ENCODE measurements at places on chromosomes 5 and 9. TPM values are rescaled to one million over a fixed set of nuclear protein-coding genes. Genes with fewer than 3 reads are reported as not detected.

GRCh38 chr5:13692172-13692571, 252.3 kb downstream of the DNAH5 start:
- no peak for DNase-seq
- H3K27ac ChIP-seq, result no peak overlapping the region
- H3K4me3 ChIP-seq, result no peak overlapping the region
- no peaks in the 10 kb centered on the region for H3K36me3 ChIP-seq

GRCh38 chr5:90386099-90386710, 23.4 kb downstream of the CETN3 start:
- no peaks in the 10 kb centered on the region for H3K27me3 ChIP-seq
- DNase-seq, result no peak
- no peak overlapping the region for H3K4me3 ChIP-seq

Gene SVEP1
- 71.6 TPM for total RNA-seq

- no peak for DNase-seq
- H3K27me3 ChIP-seq, result no peaks in the 10 kb centered on the region
- peak overlapping the region; percentile 76 for H3K27ac ChIP-seq
- peak overlapping the region; percentile 40 for H3K4me3 ChIP-seq
- H3K36me3 ChIP-seq, result peaks cover 22% of the 10 kb centered on the region
- H3K4me1 ChIP-seq, result peaks cover 11% of the 10 kb centered on the region
Observed at GRCh38 chr9:130235558-130236435, 29.8 kb upstream of the HMCN2 start.

Gene CCDC171
- total RNA-seq, result 1.3 TPM

- H3K27me3 ChIP-seq, result no peaks in the 10 kb centered on the region
- no peak overlapping the region for H3K27ac ChIP-seq
- H3K4me3 ChIP-seq, result no peak overlapping the region
- H3K4me1 ChIP-seq, result no peaks in the 10 kb centered on the region
- no peak for DNase-seq
Observed at GRCh38 chr5:148012801-148013200, 51.0 kb upstream of the SPINK5 start.

Gene PLPP1
- 259 TPM for total RNA-seq

DNA sequence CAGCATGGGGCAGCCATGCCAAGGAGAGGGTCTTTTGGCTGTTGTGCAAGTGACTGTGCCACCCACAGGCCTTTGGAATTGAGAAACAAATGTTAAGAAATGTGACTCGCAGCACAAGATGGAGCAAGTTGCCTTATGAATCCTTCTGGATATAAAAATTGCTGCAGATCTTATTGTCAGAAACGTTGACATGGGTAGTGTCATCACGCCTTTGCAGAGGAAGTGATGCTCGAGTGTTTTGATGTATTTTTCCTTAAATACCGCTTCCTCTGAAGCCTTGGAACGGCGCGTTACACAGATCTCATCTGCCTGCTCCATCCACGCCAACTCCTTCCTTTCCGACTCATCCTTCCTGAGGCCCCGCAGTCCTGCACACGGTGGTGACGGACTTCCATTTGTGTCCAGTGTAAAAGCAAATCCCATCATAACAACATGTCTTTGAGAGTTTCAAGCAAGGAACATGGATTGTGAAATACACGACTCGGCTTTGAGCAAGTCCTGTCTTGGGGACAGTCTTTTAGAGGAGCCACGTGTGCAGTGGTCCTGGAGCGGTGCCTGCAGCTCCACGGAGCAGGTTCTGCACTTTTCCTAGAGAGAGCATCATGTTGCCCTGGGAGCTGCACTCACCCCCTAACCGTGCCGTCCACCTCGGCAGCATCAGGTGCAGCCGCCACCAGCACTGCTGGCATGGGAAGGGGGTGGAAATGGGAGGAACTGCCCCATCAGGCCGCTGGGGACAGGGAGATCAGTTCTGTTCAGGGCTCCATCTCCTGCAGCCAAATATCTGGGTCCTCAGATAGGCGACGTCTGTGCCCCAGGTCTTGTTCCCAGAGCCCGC, 15.1 kb downstream of the ROPN1L start:
- H3K4me3 ChIP-seq, result no peak overlapping the region
- H3K4me1 ChIP-seq, result peaks cover 16% of the 10 kb centered on the region
- peaks cover 11% of the 10 kb centered on the region for H3K27me3 ChIP-seq
- no peak overlapping the region for H3K27ac ChIP-seq
- no peak for DNase-seq
- no peaks in the 10 kb centered on the region for H3K36me3 ChIP-seq

DNA sequence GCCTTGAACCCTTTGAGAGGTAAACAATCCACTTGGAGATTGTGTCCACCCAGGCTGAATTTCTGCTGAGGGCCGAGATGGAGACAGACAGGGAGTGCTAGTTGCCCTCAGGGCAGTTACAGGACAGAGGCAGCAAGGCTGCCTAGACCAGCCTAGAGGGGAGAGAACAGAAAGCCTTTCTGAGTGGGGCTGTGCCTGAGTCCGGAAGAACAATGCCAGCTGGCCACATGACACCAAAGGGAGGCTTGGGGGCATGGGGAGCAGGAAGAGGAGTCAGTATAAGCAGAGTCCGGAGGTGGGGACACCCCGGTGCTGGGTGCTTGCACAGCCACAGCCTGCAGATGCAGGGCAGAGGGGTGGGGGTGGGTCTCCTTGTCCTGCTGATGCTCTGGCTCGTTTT, 145.7 kb downstream of the CFAP90 start:
- H3K27ac ChIP-seq, result no peak overlapping the region
- no peaks in the 10 kb centered on the region for H3K4me1 ChIP-seq
- H3K27me3 ChIP-seq, result no peaks in the 10 kb centered on the region
- no peak overlapping the region for H3K4me3 ChIP-seq

GRCh38 chr5:19555876-19556275, 432.1 kb downstream of the CDH18 start:
- H3K4me1 ChIP-seq, result no peaks in the 10 kb centered on the region
- no peaks in the 10 kb centered on the region for H3K27me3 ChIP-seq
- no peak overlapping the region for H3K4me3 ChIP-seq
- no peak overlapping the region for H3K27ac ChIP-seq
- no peak for DNase-seq
- no peaks in the 10 kb centered on the region for H3K36me3 ChIP-seq

DNA sequence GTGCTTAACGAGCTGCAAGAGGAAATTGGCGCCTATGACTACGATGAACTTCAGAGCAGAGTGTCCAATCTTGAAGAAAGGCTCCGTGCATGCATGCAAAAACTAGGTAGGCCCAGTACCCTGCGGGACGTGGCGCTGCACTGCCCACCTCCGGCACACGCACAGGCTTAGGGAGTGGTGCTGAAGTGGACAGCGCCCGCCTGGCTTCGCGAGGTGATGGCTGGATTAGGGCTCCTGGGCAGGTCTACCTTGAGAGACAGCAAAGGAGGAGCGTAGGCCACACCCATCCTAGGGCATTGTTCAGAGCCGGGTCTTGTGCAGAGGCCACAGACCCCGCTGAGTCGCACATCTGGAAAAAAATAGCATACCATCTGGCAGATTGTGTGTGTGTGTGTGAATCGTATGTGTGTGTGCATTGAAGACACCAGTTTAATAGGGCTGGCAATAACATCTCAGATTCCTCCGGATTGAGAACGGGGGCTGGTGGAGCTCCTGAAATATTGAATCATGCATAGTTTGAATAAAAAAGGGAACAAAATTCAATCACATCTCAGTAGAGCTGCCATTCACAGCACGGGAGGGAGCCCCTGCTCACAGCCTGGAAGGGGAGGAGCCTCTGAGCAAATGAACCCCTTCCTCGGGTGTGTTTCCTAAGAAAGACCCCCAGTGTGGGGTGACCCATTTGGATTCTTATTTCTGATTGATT, 11.1 kb downstream of the OLFM1 start:
- DNase-seq, result no peak
- no peak overlapping the region for H3K27ac ChIP-seq
- H3K27me3 ChIP-seq, result no peaks in the 10 kb centered on the region
- H3K4me1 ChIP-seq, result peaks cover 15% of the 10 kb centered on the region

DNA sequence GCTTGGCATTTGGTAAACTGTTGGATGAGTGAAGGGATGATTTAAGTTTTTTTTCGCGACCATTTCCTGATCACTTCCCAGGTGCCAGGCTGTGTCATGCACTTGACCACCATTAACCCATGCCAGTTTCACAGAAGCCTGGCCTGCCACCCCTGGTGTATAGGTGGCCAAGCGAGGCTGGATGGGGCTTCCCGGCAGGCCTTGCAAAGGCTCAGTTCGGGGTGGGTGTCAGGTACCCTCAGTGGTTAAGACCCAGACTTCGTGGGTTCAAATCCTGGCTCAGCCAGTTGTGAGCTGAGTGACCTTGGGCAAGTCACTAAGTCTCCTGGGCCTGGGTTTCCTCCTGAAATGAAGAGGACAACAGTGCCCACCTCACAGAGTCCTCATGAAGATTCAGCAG, 2.3 kb downstream of the MED22 start:
- H3K4me1 ChIP-seq, result peaks cover 25% of the 10 kb centered on the region
- peak overlapping the region; percentile 90 for H3K27ac ChIP-seq
- DNase-seq, result no peak
- H3K36me3 ChIP-seq, result peaks cover 72% of the 10 kb centered on the region

- H3K4me3 ChIP-seq, result no peak overlapping the region
- H3K4me1 ChIP-seq, result no peaks in the 10 kb centered on the region
- H3K27me3 ChIP-seq, result no peaks in the 10 kb centered on the region
- H3K27ac ChIP-seq, result no peak overlapping the region
- H3K36me3 ChIP-seq, result no peaks in the 10 kb centered on the region
- DNase-seq, result no peak
Observed at GRCh38 chr9:101758304-101758930, 20.0 kb upstream of the GRIN3A start.

GRCh38 chr5:69432412-69433206, 17.7 kb downstream of the MARVELD2 start:
- DNase-seq, result no peak
- no peak overlapping the region for H3K27ac ChIP-seq
- H3K36me3 ChIP-seq, result no peaks in the 10 kb centered on the region
- H3K4me3 ChIP-seq, result no peak overlapping the region

GRCh38 chr5:99061711-99062110, 132.9 kb upstream of the CHD1 start:
- no peak for DNase-seq
- H3K36me3 ChIP-seq, result no peaks in the 10 kb centered on the region
- no peak overlapping the region for H3K27ac ChIP-seq
- peaks cover 5% of the 10 kb centered on the region for H3K27me3 ChIP-seq

DNA sequence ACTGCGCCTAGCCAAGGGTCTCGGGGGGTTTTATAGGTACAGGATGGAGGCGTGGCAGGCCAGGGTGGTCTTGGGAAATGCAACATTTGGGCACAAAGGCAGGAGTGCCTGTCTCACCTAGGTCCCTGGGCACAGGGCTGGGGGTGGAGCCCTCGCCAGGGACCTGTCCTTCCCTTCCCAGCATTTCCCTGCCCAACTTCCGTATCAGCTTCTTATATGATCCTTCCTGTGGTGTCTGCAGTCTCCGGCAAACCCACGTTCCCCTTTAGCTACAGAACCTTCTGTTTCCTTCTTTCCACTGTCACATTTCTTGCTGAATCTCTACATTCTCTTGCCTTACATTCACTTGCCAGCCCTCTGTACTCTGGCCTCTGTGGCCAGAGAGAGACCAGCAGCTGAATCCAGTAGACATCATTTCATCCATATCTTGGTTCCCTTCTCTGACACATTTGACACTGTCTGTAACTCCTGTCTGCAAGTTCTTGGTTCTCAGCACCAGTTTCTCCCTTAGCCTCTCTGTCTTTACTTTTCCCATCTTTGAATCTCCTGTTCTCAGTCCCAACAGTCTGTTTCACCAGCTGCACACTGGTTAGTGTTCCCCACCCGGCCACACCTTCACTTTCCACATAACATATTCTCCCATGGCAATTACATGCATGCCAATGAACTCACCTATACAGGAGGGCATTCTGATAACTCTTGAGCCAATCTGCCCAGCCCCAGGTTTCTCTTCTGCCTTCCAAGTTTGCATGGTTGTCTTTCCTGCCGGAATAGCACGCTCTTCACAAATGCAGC, 134.7 kb upstream of the ZNF608 start:
- no peaks in the 10 kb centered on the region for H3K36me3 ChIP-seq
- peaks cover 7% of the 10 kb centered on the region for H3K4me1 ChIP-seq
- H3K4me3 ChIP-seq, result no peak overlapping the region

DNA sequence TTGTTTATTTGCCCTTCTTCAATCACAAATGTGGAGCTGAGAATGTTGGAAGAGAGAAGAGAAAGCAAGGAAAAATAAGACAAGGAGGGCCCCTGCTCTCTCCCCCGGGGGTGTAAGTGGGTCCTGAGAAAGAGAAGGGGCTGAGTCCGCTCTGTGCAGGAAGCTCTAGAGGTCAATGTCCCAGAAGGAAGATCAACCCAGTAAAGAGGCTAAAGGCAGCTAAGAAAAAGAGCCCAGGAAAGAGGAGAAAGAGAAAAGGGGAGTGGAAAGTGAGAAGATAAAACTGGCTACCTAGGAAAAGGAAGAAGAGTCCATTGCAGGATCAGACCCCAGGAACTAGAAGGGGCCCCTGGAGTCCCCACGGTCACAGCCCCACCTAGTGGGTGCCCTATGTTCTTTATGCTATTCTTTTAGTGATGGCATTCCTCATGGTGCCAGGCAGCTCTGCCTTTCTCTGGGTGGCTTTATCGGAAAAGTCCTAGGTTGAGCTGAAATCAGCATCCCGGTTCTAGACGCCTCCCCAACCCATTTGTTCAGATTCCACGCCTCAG, 583.4 kb downstream of the ACTL7B start:
- no peaks in the 10 kb centered on the region for H3K36me3 ChIP-seq
- DNase-seq, result no peak
- no peaks in the 10 kb centered on the region for H3K27me3 ChIP-seq
- peaks cover 13% of the 10 kb centered on the region for H3K4me1 ChIP-seq
- H3K4me3 ChIP-seq, result peak overlapping the region; percentile 17

- no peaks in the 10 kb centered on the region for H3K36me3 ChIP-seq
- no peak overlapping the region for H3K27ac ChIP-seq
- no peak for DNase-seq
- no peak overlapping the region for H3K4me3 ChIP-seq
- no peaks in the 10 kb centered on the region for H3K27me3 ChIP-seq
- H3K4me1 ChIP-seq, result no peaks in the 10 kb centered on the region
Observed at GRCh38 chr5:55771175-55771655, 33.4 kb downstream of the DDX4 start.

Gene TEX48
- not detected for total RNA-seq

- no peaks in the 10 kb centered on the region for H3K36me3 ChIP-seq
- H3K27me3 ChIP-seq, result peaks cover 42% of the 10 kb centered on the region
- no peaks in the 10 kb centered on the region for H3K4me1 ChIP-seq
- no peak overlapping the region for H3K4me3 ChIP-seq
Observed at GRCh38 chr9:97773091-97773490, 76.0 kb upstream of the XPA start.

GRCh38 chr5:6721442-6721841, 8.2 kb downstream of the TENT4A start:
- no peaks in the 10 kb centered on the region for H3K36me3 ChIP-seq
- peak overlapping the region; percentile 45 for H3K4me3 ChIP-seq
- no peak for DNase-seq
- peaks cover 100% of the 10 kb centered on the region for H3K4me1 ChIP-seq
- peak overlapping the region; percentile 66 for H3K27ac ChIP-seq

- no peak for DNase-seq
- H3K27ac ChIP-seq, result no peak overlapping the region
- H3K27me3 ChIP-seq, result no peaks in the 10 kb centered on the region
- H3K4me3 ChIP-seq, result no peak overlapping the region
- no peaks in the 10 kb centered on the region for H3K36me3 ChIP-seq
Observed at GRCh38 chr5:37882636-37883035, 42.8 kb upstream of the GDNF start.

GRCh38 chr5:132181011-132181629, 46.5 kb downstream of the P4HA2 start:
- no peaks in the 10 kb centered on the region for H3K27me3 ChIP-seq
- H3K36me3 ChIP-seq, result no peaks in the 10 kb centered on the region
- peaks cover 19% of the 10 kb centered on the region for H3K4me1 ChIP-seq
- H3K27ac ChIP-seq, result no peak overlapping the region

- H3K36me3 ChIP-seq, result no peaks in the 10 kb centered on the region
- H3K27me3 ChIP-seq, result no peaks in the 10 kb centered on the region
- DNase-seq, result no peak
- H3K4me3 ChIP-seq, result no peak overlapping the region
- H3K4me1 ChIP-seq, result no peaks in the 10 kb centered on the region
- no peak overlapping the region for H3K27ac ChIP-seq
Observed at GRCh38 chr5:3127423-3127911, 376.0 kb upstream of the IRX2 start.

Gene SLC46A2
- 0.42 TPM for total RNA-seq

Gene ENTREP1
- total RNA-seq, result 30.2 TPM
